ENCODE measurements at places on chromosomes 1 and 21.

DNA sequence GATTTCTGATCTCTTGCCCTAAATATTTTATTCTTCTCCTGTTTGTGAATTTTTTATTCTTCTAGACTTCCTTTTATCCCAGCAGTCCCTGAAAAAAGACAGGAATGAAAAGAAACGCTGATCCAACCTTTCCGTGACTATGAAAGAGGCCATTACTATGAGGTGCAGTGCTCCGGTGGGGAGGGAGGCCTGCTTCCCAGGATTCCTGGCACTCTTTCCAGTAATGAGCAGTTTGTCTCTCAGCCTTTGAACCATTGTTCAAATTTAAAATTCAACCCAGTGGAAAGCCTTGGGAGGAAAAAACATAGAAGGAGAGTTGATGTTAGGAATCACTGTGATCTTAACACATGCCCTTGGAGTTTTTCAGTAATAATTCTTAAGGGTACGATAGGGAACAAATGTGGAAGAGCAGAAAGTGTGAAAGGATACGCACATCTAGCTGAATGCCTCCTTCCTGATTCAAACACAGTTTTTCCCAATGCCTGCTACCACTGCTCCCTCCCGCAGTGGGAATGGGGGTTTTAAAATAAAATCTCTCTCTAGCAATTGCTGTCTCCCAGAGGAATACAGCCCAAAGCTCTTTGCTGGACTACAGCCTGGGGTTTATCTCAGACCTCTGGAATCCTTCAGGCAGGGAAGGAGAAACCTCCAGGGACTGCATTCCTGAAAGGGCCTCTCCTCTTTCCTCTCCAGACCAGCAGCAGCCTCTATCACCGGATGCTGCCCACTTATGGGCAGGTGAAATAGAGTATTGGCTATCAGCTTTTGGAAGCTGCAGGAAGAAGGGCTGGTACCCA lies 6.1 kb downstream of the IER5 start:
- DNase-seq = no peak

- DNase-seq = no peak
Measured at GRCh38 chr1:174534789-174535188, 87.0 kb downstream of the GPR52 start.

- DNase-seq = no peak
Measured at GRCh38 chr1:160626509-160627342, 20.1 kb downstream of the SLAMF1 start.

DNA sequence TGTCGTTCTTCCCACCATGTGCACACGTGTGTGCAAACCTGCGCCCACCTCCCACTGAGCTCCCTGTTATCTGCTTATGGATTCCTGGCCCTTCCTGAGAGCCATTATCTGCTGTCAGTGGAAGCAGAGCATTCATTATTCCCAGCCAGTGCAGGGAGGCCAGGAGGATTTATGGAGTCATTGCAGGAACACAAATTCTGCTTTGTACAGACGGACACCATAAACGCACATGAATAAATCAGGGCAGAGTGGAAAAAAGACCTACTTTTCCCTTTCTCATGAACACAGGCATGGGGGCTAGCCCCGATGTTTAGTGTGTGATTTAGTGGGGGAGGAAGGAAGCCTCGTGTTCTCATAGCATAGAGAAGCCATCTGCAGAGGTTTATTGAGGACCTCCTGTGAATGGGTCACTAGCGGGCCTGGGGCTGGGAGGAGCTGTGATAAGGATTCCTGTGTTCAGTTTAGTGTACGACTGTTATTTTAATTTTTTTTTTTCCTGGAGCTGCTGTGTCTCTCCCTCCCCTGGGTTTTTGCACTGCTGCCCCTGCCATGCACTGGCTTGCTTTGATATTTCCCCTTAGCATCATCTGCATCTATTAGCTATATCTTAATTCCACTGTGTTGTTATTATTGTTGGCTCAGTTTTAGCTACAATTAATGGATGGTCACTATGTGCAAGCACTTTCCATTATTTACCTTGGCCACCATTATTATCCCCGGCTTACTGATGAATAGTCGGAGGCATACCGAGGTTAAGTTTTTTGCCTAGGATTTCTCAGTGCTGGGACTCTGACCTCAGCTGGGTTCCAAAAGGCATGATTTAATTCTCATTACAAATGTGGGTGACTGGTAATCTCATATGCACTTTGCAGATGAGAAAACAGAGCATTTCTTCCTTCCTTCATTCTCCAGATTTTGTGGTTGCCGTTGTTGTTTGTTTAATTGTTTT lies 33.0 kb downstream of the HUNK start:
- no peak for DNase-seq

GRCh38 chr1:85109475-85109874 lies 61.2 kb upstream of the MCOLN3 start:
- DNase-seq = peak; percentile 56

DNA sequence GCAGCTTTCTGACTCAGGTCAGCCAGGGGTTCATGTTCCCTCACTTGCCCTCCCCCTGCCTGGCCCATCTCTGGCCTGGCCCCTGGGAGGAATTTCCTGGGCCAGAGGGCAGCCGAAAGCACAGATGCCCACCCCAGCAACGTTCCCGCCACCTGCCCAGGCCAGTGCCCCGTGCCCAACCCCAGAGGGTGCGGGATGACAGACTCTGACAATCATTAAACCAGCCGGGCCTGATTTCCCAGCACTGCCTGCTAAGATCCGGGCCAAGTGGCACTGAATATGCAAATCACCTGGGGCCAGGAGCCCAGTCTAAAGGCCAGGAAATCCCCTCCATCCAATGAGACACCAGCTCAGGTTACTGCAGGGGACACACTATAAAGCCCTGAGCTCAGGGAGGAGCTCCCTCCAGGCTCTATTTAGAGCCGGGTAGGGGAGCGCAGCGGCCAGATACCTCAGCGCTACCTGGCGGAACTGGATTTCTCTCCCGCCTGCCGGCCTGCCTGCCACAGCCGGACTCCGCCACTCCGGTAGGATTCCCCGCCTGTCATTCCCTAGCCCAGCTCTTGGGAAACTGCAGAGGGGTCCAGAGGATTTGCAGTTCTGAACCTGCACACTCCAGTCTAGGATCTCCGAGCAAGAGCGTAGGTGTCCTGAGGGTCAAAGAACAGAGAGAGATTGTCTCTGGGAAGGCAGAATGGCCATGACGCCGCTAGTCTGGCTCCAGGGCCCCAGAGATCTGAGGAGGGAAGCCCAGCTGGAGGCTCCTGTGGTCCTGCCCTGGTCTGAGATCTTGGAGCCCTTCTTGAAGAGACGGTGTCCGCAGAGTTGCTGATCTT lies at the start of gene ELF3:
Gene ELF3, plus strand, starts transcription at position 408 of the 836 bp plus-strand sequence. CDS start 550 bp downstream, outside the sequence.
- no peak for DNase-seq

GRCh38 chr1:234929369-234929768 lies 199.3 kb downstream of the TOMM20 start:
- DNase-seq = no peak

DNA sequence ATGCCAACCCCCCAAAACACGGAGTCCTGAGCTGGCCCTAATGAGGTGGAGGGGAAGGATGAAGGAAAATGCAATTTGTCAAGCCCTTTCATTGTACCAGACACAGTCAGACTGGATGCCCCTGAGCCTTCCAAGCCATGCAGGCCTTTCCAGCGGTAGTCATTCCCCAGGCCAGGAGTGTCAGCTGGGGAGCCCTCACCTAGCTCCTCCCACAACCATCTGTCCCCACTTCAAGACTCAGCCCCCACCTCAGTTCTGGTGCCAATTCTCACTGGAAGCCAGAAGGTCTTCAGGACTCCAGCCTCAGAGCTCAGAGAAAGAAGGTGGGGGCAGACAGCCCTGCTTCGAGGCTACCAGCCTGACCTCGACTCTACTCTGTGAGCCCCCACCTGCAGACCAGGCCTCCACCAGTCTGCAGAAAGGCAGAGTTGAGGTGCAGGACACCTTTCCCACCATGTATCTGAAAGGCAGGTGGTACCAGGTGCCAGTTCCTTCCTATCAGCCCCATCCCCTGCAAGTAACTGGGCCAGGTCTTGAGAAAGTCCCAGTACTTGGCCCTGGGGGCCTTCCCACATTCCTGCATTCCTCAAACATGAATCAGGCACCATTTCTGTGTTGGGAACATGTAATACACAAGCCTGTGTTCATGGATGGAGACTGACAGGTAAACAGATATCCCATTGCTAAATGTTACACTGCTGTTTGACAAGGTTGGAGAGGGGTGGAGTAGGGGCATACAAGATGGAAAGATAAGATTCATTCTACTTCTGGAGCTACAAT lies 180.6 kb upstream of the EDN2 start:
- DNase-seq = no peak

GRCh38 chr1:172616195-172616594 lies 42.7 kb upstream of the FASLG start:
- DNase-seq = no peak

- no peak for DNase-seq
Measured at GRCh38 chr1:98296681-98297080, 364.8 kb upstream of the SNX7 start.

- DNase-seq = no peak
Measured at GRCh38 chr1:76939050-76939816, 72.0 kb downstream of the ST6GALNAC5 start.

DNA sequence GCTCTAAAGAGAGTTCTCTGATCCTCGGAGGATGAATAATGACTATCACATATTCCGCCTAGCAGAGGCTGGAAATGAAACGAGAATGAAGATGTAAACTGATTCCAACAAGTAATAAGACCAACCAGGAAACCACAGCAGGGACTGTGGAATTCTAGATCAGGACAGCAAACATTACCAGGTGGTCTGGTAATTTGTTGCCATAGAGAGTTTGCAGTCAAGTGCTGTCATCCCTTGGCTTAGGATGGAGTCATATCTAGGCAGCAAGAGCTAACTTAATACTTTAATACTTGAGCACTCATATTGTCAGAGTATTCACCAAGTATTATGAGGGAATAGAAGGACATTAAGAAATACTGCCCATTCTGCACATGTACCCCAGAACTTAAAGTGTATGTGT lies 45.1 kb upstream of the MUTYH start:
- DNase-seq = no peak

GRCh38 chr1:234970401-234970730 lies 158.3 kb downstream of the TOMM20 start:
- DNase-seq = no peak

DNA sequence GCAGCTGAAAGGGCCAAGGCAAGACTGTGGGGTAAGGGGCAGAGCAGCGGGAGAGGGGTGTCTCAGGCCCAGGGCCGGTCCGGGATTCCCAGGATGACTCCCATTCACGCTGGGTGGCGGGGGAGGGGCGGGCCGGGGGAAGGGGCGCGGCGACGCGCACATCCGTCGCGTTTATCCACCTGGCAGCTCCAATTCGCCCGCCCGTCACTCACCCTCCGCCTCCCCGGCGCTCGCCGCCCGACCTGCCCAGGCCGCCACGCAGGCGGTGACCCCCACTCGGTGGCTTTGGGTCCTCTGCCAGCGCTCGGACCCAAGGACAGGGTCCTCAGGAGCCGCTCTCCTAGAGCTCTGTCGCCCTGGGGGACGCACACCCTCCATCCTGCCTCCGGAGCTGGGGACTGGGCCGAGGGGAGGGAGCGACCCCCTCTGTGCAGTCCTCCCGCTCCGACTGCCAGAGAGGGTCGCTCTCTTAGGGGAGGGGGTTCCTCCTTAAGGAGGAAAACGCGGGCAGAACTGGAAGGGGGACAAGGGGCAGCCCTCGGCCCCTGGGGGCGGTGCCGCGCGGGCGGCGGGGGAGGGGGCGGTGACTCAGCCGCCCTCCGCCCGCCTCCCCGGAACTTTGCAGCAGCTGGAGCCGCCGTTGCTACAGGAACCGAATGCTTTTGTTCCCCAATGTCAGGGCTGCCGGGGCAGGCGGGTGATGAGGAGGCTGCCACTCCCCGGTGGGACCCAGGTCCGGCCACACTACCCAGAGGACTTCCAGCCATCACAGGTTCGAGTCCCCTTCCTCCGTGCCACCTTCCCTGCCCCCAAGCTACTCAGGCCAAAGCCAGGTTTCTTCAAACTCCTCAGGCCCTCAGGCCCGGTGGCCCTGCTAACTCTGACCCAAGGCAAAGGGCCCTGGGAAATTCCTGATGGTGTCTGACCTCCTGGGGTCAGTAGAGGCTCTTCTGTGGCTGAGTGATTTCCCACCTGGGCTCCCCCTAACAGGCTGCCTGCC lies 3.4 kb downstream of the ADGRB2 start:
- peak; percentile 81 for DNase-seq

GRCh38 chr1:197924516-197925123 lies 7.4 kb downstream of the LHX9 start:
- DNase-seq = peak; percentile 56

DNA sequence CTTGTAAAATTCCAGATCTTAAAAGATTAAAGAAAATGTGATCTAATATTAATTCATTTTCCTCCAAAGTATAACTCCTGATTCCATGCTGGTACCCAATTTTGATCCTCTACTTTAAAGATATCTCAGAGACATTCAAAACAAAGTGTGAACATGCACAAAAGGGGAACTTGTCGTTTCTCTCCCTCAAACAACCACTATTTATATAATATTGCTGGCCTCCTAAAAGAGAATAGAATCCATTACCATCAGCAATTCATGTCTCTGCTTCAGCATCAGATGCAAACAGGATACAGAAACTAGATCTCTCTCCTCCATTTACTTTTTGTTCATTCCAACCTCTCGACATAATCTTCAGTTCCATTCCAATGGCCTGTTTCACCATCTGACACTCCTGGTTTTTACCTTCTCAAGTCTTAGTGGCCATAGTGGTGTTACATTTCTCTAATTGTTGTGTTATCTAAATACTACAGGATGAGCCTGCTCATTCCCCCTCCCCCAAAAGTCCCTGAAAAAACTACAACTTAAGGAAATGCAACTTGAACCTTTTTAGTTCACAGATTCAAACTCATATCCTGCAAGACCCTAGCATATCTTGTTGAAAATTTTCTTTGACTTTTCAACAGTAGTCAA lies 4.1 kb downstream of the NRIP1 start:
- DNase-seq = no peak

GRCh38 chr21:26087223-26087918 lies 83.2 kb downstream of the APP start:
- no peak for DNase-seq

- no peak for DNase-seq
Measured at GRCh38 chr1:178028841-178029481, 59.1 kb upstream of the SEC16B start.

DNA sequence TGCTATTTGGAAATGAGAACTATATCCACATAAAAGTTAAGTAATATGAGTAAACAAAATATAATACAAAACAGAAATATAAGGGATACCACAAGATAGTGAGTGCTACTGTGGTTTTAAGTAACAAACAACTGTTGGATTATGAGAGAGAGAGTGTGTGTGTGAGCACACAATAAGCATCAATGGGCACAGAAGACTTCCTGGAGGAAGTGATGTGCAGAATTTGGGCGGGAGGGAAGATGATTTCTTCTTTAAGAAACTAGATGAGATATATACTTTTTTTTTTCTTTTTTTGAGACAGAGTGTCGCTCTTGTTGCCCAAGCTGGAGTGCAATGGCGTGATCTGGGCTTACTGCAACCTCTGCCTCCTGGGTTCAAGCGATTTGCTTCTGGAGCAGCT lies 7.9 kb upstream of the IER5 start:
- no peak for DNase-seq

DNA sequence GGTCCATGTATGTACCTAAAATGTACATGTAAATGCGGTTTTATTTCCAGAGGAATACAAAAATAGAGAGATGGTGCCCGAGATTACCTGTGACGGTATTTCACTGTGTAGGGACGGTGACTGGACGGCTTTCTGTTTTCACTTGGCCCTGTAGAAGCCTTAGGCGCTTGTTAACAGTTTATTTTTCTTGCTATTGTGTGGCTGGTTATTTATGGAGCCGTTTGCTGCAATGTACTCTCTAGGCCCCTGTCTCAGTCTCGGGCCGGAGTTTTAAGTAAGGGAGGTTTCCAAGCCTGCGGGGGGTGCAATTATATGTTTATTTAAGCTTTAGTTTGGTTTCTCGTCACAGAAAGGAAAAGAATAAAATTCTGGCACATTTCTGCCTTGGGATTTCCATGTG lies 413 bp downstream of the EFCAB7 start:
- DNase-seq = no peak

Data from CD4-positive, alpha-beta T cell treated with Interleukin-6 for 4 hours (primary cell).